ENCODE measurements at places on chromosomes 6 and 20.
A peak's percentile ranks its signal among the peaks of the same experiment; 100 is the strongest.

- DNase-seq = no peak
These were observed 184.5 kb upstream of the RAB32 start for GRCh38 chr6:146359131-146359530.

DNA sequence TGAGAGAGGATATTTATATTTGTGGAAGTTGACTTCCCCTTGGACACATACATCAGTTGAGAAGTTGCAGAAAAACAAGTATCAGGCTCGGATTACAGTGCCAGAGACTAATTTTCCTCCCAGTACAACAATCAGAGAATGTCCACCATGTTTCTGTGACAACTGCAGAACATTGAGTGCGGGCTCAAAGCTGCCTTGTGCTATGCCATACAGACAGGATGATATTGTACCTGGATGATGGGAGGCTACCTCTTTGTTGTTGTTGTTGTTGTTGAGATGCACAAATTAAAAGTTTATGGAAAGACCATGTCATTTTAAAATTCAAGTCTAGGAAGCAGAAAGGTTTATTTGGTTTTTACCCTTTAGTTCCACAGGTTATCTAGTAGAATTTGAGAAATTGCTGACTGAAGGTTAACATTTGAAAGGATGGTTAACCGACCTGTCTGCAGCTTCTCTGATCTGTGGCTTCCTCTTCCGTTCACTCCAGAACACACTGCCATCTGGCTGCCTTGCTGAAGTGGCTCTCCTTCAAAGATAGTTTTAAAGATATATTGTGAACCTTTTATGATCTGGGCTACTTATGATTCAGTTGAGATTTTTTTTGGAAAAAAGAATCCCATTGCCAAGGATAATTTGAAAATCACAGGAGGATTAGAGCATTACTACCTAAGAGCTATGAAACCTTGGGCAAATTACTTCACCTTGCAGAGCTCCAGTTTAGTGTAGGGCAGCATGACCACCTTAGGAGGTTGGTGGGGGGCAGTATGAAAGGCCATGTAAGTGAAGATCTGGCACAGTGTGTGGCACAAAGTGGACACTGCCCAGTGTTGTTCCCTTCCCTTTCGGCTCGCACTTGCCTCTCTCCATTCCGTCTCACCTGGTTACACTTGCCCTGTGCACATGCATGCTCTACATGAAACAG, 15.9 kb downstream of the TMEM200A start:
- no peak for DNase-seq

- DNase-seq = no peak
These were observed 2.4 kb downstream of the MYO6 start for GRCh38 chr6:75751443-75751842.

GRCh38 chr20:62822239-62822787, 5.5 kb downstream of the COL9A3 start:
- no peak for DNase-seq

GRCh38 chr20:47319517-47320252, 36.8 kb downstream of the ZMYND8 start:
- DNase-seq = no peak

- DNase-seq = no peak
These were observed 121.2 kb downstream of the CD109 start for GRCh38 chr6:73817253-73817652.

DNA sequence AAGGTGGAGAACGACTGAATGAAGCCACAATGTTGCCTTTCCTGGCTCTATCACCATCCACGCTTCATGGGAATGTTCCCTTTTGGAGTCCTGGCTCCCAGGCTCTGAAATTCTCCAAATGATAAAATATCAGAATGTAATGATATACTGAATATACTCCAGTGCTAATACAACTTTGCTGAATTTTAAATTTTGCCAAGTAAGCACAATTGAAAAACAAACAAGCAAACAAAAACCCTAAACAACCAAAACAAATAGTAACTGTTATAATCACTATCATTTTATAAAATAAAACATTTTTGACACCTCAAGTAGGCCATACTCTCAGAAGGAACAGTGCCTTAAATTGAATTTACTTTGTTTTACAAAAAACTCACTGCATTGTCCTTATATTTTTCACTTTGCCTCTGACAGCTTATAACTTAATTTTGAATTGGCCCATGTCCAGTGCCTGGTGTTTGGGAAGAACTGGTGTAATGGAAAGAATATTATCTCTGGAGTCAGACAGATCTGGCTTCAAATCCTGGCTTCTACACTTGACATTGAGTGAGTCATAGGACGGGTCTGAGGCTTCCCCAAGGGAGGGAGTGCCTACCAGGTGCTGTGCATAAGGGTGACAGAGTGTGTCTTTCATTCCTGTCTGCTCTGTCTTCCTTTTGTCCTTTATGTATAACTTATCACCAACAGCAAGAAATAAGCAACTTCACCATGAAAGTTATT, 698.3 kb downstream of the EPM2A start:
- no peak for DNase-seq

GRCh38 chr6:2528156-2528555, 222.6 kb downstream of the MYLK4 start:
- DNase-seq = no peak

- no peak for DNase-seq
These were observed 18.5 kb downstream of the VSTM2L start for GRCh38 chr20:37921341-37921929.

GRCh38 chr6:14146506-14147096, 29.0 kb downstream of the CD83 start:
- DNase-seq = no peak

DNA sequence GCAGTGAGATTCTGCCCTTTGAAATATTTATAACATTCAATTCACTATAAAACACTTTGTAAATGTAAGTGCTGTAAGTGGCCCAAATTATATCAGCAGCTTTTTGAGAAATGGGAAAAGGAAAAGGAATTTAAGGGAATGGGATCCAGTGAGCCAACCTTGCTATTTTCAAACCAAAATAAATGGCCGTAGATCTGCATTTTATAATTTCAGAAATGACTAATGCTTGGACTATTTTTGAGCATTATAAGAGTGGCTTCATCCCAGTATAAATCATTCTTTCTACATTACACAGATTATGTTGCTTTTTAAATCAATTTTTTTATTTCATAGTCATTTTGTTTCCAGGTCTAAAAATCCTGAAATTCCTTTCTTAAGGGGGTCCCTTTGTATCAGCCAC, 49.2 kb downstream of the ANKRD6 start:
- DNase-seq = no peak

- DNase-seq = peak; percentile 81
These were observed 181.2 kb downstream of the FOXA2 start for GRCh38 chr20:22403022-22403631.

DNA sequence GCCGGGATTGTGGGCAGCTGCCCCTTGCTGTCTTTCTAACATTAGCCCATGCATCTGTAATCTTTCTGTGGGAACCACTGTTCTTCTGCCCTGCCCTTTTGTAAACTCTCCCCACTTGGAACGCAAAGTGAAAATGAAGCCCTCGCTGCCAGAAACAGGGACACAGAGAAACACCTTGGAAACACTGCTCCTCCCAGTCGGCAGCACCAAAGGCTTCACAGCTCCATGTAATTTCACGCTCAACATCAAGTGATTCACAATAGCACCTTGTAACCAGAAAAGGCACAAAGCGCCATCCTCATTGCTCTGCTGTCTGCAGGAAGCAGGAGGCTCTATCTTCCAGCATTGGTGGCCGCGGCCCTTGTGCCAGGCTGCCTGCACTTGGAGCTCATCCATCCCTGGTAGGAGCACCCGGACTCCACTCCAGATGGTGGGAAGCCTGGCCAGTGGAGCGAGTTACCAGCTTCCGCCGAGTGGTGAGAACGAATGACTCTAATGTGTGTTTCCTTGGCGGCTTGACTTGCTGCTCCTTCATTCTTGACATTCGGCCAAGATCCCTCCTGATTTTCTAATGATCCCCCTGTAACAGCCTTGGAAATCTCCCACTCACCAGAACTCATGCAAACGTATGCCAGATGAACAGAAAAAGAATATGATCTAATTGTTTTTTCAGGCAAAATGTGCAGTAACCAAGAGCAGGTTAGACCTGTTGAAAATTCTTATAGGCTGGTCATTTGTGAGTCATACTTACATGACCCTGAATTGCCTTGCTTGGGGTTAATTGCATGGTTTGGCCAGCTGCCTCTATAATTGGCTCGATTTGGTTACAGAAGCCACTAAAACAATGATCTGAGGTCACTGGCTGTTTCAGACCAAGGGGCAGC, 169.1 kb upstream of the CDYL start:
- DNase-seq = no peak

- no peak for DNase-seq
These were observed 265.5 kb upstream of the EXOC2 start for GRCh38 chr6:958488-958887.

DNA sequence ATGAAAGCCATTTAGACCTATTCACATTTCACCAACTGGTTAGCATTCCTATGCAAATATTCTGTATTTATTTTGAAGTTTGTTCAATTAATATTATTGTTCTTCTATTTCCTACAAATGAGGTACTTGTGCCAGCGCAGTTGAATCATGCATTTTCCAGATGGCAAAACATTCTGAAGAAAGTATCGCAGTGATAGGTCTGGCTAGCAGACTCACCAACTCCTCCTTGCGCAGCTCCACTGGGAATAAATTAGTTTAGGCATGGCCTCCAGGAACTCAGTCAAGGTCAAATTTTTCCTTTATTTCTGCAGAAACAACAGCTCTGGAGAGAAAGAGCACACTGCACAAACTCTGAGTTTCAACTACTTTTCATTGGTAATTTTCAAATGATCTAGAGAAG, 437.7 kb downstream of the COL12A1 start:
- DNase-seq = no peak

Data from NCI-H1417 treated with DMSO at 0.1 percent for 48 hours (cell line).